Activated T-cell treated with anti-CD3 and anti-CD28 coated beads, Interleukin-2, amount 50 U/mL, for 72 hours (primary cell): ENCODE measurements at places on chromosomes 2 and 18. TPM values are rescaled to one million over a fixed set of nuclear protein-coding genes. Genes with fewer than 3 reads are reported as not detected.

SOWAHC gene
- 1.7 TPM for total RNA-seq

DUSP2 gene
- total RNA-seq: 340 TPM

RMC1 gene
- total RNA-seq: 46.8 TPM

FAP gene
- total RNA-seq: not detected

DAPL1 gene
- not detected for total RNA-seq

EIF2AK3 gene
- 21.8 TPM for total RNA-seq

MC5R gene
- total RNA-seq: not detected

DOCK10 gene
- total RNA-seq: 179 TPM

ANXA4 gene
- total RNA-seq: 30.2 TPM

PROC gene
- total RNA-seq: not detected

SLC19A3 gene
- total RNA-seq: not detected

ANKRD44 gene
- 141 TPM for total RNA-seq

RNU2-63P gene
- 11.0 TPM for total RNA-seq

MYO1B gene
- 24.4 TPM for total RNA-seq

TAF1B gene
- total RNA-seq: 17.8 TPM

RIT2 gene
- not detected for total RNA-seq

SKOR2 gene
- total RNA-seq: 0.70 TPM
